ENCODE measurements at places on chromosomes 4 and X.

DNA sequence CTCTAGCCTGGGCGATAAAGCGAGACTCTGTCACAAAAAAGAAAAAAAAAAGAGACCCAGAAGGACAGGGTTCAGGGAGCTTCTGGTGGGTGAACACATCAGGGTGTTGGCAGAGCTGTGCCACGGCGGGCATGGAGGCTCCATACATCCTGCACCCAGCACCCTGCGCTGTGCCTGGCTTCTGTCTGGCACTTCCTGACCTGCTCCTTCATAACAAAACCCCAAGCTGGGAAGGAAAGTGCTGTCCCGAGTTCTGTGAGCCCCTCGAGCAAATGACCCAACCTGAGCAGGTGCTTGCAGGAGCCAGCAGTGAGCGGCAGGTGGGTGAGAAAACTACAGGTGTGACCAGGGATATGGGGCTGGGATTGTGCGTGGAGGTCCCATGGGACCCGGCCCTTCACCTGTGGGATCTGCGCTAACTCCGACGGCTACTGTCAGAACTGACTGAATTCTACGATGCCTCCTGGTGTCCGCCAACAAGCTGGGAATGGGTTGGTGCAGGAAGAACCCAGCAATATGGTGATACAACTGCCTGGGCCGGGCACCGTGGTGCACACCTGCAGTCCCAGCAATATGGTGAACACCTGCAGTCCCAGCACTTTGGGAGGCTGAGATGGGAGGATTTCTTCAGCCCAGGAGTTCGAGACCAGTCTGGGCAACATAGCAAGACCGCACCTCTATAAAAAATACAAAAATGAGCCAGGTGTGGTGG is 18.9 kb downstream of the ASMTL start:
- DNase-seq: no peak

DNA sequence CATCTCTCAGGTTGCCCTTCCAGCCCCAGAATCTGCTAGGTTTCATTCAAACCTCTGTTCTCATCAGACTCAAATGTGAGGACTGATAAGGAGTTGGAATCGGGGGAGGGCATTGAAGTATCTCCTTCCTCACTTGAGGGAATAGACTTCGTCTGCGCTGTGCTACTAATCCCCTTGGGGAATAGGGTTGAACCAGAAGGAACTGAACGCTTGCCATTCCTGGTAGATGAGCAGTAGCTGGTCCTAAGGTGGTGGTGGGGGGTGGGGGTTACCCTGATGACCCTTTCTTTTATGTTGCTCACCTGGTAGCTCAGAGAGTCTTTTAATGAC is 692 bp upstream of the SLC9A7 start:
- no peak for DNase-seq

GRCh38 chrX:17792826-17793225 is 55.5 kb downstream of the SCML1 start:
- DNase-seq: peak; percentile 88

DNA sequence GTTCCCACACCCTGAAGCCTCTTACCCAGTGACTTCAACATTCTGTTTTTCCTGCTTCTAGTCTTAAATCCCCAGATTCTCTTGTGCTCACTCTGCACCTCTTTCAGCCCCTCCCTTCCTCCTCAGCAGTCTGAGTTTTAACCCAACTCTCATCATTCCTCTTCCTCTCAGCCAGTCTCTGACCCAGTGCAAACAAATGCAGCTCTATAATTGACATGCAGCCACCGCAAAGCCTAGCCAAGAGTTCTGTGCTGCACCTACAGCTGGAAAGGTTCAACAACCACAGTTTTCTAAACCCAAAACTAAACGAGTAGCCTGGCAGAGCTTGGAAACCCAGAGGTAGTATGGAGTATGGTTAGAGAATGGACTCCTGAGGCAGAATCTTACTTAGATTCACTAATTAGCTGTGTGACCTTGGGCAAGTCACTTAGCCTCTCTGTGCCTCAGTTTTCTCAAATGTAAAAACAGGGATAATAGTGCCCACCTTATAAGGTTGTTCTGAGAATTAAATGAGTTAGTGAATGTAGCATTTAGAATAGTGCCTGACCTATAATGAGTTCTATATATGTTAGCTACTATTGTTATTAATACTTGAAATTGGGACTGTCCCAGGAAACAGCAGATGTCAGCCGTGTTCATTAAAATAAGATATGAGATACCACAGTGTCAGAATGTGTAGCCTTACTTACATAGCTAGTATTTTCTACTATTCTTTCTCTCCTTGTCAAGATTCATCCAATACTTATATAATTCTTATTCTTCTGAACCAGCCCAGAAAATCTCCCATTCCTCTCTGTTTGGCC is 3.5 kb downstream of the TMEM154 start:
- DNase-seq: no peak

DNA sequence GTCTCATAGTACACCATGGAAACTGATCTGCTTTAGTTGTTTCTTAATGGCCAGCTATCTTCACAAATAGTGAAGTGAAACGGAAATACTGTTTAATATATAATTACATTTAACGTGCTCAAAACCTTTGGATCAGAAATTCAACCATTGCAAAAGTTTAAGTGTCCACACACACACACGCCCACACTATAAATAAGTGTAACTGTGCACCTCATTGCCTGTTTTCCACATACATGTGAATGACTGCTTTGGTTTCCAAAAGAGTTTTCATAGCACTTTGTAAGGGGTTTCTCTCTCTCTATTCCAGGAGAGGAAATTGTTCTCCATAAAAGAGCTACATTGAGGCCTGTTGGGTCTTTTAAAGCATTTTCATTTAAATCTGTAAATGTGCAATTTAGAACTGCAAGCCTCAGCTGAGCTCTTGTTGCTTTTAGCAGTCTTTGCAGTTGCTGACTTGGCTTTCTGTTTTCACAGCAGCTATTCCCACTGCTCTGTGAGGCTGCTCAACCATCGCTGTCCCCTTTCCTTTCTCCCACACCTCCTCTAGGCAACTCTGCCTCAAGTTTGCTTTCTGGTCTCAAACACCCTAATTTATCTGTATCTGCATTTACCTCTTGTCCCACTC is 94.5 kb downstream of the RAPGEF2 start:
- no peak for DNase-seq

GRCh38 chr4:179750374-179750773 is 2308.1 kb upstream of the AGA start:
- no peak for DNase-seq

GRCh38 chr4:3835527-3836405 is 69.6 kb downstream of the ADRA2C start:
- DNase-seq: no peak

DNA sequence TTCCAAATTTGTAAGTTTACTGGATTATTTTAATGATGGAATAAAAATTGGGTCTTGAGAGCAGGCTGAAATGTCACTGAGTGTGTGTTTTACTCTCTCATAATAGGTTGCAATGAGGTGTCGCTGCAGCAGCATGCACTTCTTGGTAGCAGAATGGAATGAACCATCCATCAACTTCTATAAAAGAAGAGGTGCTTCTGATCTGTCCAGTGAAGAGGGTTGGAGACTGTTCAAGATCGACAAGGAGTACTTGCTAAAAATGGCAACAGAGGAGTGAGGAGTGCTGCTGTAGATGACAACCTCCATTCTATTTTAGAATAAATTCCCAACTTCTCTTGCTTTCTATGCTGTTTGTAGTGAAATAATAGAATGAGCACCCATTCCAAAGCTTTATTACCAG is 2.6 kb downstream of the SAT1 start:
- no peak for DNase-seq

- DNase-seq: no peak
Observed at GRCh38 chr4:2832981-2833670, 10.5 kb upstream of the ADD1 start.

DNA sequence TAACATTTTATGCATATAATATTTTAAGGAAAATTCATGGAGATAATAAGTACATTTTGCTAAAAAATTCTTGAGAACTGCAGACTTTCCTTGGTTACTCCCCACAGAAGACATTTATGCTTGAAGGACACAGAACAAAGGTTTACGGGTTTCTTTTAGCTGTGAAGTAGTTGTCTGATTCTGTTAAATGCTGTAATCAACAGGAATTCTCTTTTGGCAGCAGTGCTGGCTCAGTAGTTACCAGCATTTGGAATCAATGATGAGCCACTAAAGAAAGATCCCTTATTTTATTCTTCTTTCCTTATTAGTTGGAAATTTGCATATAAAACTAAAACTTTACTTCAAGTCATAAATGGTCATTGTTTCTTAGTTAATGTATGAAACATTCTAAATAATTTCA is 199.3 kb upstream of the FAT4 start:
- no peak for DNase-seq

DNA sequence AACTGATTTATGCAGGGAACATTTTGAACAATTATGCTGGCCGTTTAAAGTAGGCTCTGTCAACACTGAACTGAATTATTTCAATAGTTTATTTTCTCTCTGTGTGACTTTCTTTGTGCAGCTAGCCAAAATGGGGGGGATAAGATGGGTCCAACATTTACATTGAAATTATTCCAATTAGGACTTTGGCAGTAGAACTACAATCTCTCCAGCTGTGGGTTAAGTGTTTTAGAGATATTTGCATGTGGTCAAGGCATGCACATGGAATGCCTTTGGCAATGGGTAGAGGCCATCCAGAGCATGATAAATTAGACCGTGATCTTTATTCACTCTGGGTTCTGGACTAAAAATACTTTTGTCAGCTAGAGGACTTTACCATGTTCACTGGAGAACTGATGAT is 107.9 kb upstream of the ELOVL6 start:
- no peak for DNase-seq

DNA sequence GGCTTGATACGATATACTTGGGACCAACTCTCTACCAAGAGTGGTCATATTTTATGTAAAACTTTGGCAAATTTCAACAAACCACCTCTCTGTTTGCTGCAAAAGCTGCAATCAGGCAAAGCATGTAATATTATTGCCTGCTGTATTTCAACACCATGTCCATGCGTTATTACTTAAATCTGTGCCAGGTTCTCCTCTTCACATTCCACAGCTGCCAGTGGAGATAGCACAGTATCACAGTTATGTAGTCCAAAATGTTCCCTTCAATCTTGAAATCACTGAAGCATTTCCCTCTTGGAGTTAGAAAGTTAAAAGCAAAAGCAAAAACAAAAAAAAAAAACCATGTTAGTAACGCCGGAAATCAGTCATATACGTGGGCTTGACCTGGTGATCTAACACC is 396.7 kb upstream of the MAGEC2 start:
- DNase-seq: no peak

DNA sequence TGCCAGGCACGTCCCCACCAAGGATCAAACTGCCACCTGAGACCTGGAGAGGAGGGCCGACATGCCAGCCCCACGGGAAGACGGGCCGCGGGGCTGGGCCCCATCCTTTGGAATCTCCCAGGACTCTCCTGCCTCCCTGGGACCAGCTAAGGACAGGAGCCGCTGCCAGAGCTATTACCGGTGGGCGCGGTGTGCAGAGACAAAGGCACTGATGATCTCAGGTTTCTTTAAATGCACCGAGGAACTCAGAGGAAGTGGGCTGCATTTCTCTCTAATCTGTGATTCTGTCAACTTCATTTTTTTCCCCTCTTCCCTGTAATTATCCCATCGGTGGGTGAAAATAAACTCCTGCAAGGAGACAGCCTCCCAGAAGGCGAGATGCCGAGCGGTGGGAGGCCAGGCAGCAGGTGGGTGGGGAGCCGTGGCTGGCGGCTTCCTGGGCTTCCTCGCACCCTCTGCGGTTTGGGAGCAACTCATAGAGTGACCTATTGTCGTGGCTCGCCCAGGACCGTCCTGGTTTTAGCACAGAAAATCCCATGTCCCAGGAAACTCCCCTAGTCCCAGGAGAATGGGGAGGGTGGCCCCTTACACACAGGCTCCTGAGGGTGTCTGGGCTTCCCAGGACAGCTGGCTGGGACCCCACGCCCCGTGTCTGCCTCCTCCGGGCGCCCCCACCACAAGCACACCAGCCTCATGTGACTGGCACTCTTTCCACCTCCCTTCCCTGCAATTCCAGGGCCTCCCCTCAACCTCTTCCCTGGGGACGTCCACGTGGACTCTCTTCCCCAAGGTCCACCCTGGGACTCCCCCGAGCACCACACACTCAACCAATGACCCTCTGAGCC is 62.3 kb upstream of the ADRA2C start:
- no peak for DNase-seq

GRCh38 chrX:124680287-124680686 is 333.9 kb downstream of the SH2D1A start:
- DNase-seq: no peak

DNA sequence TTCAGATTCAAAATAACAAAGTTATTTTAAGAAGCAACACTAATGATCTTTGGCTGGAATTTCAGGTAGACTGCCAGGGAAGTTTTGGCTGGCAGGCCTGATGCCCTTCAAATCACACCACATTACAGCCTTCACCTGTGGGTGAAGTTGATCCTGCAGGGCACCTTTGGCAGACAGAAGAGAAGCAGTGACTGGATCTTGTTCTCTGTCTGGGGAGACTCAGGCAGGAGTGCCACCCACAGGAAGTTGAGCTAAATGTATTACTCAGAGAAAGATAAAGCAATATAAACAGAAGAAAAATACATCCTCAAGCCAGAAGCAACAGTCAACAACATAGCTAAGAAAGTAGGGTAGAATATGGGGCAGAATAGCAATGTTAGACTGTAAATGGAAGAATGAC is 12.8 kb upstream of the CFAP299 start:
- no peak for DNase-seq

- no peak for DNase-seq
Observed at GRCh38 chr4:97142893-97143292, 1000.4 kb downstream of the STPG2 start.

DNA sequence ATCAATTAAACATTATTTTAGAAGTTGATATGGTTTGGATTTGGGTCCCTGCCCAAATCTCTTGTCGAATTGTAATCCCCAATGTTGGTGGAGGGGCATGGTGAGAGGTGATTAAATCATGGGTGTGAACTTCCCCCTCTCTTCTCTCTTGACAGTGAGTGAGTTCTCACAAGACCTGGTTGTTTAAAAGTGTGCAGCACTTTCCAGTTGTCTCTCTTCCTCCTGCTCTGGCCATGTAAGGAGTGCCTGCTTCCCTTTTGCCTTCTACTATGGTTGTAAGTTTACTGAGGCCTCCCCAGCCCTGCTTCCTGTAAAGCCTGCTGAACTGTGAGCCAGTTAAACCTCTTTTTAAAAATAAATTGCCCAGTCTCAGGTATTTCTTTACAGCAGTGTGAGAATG is 141.4 kb downstream of the GALNTL6 start:
- no peak for DNase-seq

DNA sequence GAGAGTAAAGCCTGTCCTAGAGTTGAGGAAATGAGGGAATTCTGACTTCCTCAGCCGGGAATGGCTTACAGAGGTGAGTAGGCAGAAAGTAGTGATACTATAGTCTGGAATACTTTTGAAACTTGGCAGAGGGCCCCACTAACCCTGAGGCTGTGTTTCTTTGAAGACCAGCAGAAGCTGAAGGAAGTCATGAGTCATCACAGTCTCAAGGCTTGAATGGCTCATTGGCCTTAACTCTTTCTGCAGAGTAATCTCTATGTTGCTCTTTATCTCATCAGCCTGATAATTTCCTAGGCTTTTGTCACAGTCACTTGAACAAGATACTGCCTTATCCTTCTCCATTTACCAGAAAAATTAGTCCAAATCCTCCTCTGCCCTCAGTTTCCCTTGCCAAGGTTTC is 80.8 kb downstream of the ANKRD50 start:
- DNase-seq: peak; percentile 74
